Stimulated activated CD4-positive, alpha-beta T cell treated with anti-CD3 and anti-CD28 coated beads, Interleukin-12 subunit alpha, Interleukin-12 subunit beta, amount 100 ng/mL, for 48 hours (primary cell): ENCODE measurements at places on chromosomes 11 and 22.

GRCh38 chr22:38756711-38757463, 1.1 kb upstream of the SUN2 start:
- no peak for DNase-seq

GRCh38 chr22:44427611-44428470, 70.2 kb downstream of the RTL6 start:
- no peak for DNase-seq

- no peak for DNase-seq
Observed at GRCh38 chr11:20066783-20067156, 93.5 kb downstream of the DBX1 start.

GRCh38 chr11:69867076-69868005, 48.1 kb upstream of the FGF3 start:
- DNase-seq, result no peak

GRCh38 chr11:97364047-97364446, 974.2 kb downstream of the JRKL start:
- no peak for DNase-seq

DNA sequence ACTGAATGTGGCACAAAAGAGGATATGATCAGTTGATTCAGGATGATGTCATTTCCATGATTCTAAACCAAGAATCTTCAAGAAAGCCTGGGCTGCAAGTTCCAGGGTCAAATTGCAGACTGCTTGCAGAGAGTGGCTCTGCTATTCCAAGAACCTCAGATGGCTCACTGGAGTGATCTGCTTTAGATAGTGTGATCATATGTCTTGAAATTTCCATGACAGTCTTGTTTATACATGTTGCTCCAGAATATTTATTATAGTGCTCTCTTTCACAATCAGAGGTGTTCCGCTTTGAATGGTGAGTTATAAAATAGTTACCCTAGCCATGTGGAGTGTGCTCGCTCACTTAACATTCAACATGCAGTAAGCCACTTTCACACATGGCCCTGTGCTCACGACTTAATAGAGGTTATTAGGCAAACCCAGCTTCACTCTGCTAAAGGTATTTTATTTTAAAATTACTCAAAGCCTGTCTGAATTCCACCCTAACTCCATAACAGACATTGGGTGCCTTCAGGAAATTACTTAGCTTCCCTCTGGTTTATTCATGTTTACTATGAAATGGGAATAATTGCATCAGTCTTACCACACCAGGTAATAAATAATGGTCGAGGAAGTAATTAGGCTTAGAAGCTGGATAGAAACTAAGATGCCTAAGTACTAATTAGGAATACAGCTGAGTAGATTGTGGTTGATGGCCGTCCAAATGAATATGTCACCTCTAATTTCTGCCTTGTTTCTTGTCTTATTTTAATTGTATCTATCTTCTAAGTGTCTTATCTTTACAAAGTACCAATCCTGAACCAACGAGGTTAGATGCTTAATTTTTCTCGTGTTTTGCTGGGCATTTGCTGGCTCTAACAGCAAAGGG, 187.9 kb downstream of the ETS1 start:
- no peak for DNase-seq

- DNase-seq, result no peak
Observed at GRCh38 chr11:65822776-65823528, 10.8 kb upstream of the SNX32 start.

GRCh38 chr11:35714882-35715627, 52.5 kb downstream of the TRIM44 start:
- DNase-seq, result no peak

DNA sequence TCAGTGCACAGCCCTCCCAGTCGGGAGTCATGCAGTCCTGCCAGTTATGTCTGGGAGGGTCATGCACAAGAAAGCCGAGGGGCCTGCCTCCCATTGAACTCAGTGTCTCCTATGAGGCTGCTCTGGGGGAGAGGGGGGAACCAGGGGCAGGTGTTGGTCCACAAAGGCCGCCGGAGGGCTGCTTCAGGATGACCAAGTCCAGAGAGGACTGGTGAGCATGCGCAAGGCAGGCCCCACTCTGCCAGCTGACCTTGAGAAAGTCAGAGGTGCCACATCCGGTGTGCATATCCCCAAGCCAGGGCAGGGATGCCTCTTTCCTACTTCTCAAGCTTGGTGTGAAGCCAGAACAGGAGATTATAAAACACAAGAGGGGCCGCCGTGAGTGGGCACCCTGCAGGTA, 4.4 kb downstream of the SCN4B start:
- no peak for DNase-seq

GRCh38 chr11:10731064-10731680, 19.9 kb upstream of the CTR9 start:
- DNase-seq, result no peak

DNA sequence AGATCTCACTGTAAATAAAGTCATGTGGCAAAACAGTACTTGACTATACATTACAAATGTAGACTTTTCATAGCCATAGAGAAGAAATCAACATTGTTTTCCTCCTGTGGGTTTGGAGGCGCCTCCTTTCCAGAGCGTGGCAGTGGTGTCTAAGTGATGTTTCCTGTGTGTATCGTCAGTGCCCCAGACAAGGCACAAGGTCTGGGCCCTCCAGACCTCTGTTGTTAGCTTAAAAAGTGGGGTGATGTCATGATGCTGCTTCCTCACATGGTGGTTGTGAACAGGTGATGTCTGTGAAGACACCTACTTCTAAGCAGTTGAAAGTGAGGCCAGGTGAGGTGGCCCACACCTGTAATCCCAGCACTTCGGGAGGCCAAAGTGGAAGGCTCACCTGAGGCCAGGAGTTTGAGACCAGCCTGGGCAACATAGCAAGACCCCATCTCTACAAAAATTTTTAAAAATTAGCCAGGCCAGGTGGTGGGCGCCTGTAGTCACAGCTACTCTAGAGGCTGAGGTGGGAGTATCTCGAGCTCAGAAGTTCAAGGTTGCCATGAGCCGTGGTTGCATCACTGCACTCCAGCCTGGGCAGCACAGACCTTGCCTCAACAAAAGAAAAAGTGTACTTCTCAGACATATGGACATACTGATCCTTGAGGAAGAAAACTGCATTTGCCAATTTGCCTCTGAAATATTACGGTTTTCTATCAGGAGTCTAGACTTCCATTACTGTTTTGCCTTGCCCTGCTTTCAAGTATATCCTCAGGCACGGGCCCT, 15.7 kb downstream of the NUP50 start:
- DNase-seq, result no peak

- DNase-seq, result no peak
Observed at GRCh38 chr11:57978686-57979531, 44.8 kb upstream of the OR9Q1 start.

DNA sequence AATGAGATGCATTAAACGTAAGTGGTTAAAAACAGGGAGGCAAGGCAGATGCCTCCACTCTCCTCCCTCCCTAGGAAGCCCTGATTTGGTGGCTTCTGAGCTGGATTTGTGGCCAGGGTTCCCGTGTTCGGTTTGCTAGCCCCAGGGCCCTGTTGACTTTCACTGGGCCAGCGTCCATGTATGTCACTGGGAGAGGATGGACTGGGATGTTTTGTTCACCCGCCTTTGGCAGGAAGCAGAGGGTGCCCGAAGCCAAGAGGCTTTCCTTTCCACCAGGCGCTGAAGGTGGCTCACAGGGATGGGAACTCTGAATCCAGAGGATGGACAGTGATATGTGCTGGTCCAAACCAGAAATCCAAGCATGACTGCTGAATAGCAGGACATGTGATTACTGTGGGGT, 146.6 kb downstream of the CSNK2A3 start:
- no peak for DNase-seq

GRCh38 chr11:119479685-119480275, 56.8 kb upstream of the THY1 start:
- no peak for DNase-seq

DNA sequence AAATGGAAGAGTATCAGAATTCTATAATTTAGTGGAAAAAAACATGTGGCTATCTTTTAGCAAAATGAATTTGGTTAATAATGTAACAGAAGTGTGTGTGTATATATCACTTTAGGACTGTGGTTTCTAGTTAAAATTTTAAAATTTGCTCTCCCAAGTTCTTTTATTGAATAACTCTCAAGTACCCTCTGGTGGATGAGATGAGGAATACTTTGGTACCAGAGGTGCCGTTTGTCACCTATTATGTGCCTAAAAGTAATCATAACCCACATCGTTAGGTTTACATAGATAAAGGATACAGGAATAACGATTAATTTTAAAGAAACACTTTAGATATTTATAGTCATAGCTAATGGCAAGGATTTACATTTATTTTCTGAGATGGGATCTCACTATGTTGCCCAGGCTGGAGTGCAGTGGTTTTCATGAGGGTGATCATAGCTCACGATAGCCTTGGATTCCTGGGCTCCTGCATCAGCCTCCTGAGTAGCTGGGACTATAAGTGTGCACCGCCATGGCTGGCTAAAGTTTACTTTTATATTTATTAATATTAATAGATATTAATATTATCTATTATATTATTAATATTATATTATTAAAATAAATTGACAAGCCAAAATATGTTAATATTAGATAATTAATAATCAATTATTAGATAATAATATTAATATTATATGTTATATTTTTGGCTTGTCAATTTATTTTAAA, 66.7 kb upstream of the CAPRIN1 start:
- DNase-seq, result no peak

- no peak for DNase-seq
Observed at GRCh38 chr11:107716884-107717532, 5.2 kb upstream of the SLN start.

DNA sequence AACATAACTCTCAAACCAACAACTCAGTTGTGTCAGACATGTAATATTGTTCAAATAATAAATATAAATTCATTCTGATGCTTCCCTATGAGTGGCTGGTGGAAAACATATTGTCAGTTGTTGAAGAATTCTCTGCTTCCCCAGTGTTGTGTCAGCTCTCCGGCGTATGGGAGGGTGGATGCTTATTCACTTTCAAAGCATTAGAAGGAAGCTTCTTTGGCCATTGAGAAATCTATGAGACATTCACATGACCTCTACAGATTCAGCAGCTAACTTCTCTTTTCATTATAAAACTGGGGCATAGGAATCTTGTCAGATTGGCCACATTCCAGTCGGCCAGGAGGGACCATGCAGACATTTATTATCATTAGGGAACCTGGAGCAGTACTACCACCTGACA, 2.9 kb downstream of the OR51V1 start:
- no peak for DNase-seq

- DNase-seq, result no peak
Observed at GRCh38 chr11:20258376-20258895, 98.2 kb upstream of the DBX1 start.

- no peak for DNase-seq
Observed at GRCh38 chr11:78832226-78832947, 257.7 kb upstream of the NARS2 start.

DNA sequence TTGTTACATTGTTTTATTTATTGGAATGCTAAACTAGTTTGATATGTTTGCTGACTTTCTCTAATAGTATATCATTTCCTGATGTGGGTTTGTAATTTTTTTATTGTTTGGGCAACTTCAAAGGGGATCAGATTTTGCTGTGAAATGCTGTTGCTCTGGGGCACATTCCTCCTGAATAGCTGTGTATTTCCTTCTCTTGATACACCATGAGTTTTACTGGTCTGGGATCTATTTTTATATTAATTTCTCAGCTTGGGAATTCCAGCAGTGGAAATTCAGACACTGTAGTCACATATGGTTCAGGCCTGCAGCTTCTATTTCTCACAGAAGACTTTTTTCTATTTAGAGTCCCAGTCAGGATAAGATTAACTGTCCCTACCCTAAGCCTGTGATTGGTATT, 58.9 kb downstream of the RPUSD4 start:
- no peak for DNase-seq

- no peak for DNase-seq
Observed at GRCh38 chr22:22599248-22599647, 40.2 kb upstream of the PRAME start.

DNA sequence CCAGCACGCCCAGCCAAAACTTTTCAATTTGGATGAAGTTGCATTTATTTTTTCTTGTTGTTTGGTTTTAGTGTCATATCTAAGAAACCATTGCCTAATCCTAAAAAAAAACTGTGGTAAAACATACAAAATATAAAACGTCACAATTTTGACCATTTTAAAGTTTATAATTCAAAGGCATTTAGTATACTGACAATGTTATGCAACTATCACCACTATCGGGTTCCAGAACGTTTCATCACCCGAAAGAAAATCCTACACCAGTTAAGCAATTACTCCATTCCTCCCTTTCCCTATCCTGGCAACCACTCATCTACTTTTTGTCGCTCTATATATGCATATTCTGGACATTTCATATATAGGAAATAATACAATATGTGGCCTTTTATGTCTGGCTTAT, 30.5 kb upstream of the PHOX2A start:
- DNase-seq, result no peak

DNA sequence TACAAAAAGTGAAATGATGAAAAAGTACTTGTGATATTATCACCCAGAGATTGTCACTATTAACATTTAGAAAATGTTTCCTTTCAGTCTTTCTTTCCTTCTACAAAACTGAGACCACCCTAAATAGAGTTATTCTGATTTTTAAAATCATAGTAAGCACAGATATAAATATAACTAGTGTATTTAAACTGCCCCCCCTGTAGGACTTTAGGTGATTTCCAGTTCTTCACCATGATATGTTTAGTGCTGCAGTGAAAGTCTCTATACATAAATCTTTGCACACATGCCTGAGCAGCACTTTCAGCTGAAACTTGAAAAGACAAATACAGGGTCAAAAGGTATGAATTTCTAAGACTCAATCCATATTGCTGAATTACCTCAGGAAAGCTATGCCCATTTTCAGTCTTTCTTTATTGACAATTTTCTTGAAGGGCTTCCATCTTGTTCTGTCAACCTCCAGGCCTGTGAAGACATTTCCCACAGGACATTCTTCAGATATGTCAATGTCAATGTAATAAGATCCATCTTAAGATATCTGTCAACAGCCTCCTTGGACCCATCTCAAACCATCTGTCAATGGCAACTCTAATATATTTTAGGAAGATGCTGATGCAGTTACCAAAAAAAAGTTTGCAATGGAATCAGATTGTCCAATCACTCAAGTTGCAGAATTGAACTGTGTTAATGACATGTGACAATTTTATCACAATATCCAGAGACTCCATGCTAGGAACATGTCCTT, 30.8 kb upstream of the LDLRAD3 start:
- DNase-seq, result no peak

GRCh38 chr11:90747057-90747456, 524.2 kb upstream of the CHORDC1 start:
- DNase-seq, result no peak

DNA sequence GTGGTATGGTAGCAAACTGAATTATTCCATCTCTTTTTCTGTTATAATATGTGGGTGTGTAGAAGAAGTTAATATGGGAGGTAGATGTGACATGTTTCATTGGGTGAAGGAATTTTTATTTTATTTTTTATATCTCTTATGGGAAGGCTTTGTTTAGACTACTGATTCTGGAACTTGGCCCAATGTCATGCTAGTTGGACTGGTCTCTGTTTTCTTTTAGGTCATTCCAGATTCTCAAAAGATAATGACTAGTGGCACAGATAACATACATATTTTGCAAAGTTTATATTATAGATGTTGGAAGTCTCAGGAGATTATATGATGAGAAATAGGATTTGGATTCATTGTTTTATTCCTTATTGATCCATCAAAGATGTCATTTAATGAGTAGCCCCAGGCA, 1.3 kb upstream of the OOSP3 start:
- DNase-seq, result no peak
